Adrenal gland (tissue), 19 donors: ENCODE measurements at places on chromosomes 11 and 22.
A peak's percentile ranks its signal among the peaks of the same experiment; 100 is the strongest.

DNA sequence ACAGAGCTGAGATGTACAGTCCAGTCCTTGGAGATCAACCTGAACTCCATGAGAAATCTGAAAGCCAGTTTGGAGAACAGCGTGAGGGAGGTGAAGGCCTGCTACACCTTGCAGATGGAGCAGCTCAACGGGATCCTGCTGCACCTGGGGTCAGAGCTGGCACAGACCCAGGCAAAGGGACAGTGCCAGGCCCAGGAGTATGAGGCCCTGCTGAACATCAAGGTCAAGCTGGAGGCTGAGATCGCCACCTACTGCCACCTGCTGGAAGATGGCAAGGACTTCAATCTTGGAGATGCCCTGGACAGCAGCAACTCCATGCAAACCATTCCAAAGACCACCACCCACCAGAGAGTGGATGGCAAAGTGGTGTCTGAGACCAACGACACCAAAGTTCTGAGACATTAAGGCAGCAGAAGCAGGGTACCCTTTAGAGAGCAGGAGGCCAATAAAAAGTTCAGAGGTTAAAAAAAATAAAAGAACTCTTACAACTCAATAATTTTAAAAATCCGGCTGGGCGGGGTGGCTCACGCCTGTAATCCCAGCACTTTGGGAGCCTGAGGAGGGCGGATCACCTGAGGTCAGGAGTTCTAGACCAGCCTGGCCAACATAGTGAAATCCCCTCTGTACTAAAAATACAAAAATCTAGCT, 69.9 kb upstream of the RTL6 start:
- DNase-seq = peak; percentile 43

DNA sequence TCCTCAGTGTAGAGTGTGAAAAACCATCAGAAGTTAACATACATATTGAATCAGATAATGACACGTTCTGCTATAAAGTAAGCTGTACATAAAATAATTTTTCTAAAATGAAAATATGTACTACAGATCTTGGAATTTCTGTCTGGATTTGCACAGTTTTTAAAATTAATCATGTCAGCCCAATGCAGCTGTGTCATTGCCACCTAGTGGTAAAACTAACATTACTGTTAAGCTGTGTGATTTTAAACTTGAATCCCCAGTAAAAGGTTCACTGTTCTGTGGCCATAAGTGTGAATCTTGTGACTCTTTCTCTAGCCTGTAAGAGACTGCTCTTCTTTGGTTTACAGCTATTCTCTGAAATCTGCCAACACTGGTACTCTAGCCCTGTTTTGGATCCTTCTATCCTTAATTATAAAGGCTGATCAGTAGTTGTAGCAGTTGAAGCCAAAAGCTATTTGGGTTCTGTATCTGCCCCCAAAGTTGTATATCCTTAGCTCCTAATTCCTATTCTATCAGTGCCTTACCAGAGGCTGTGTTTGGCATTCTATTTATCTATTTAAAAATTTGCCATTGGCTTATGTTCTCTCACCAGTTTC, 4.0 kb downstream of the JRKL start:
- no peak for DNase-seq

- no peak for DNase-seq
Observed at GRCh38 chr11:35318977-35319925, 100.1 kb downstream of the SLC1A2 start.

DNA sequence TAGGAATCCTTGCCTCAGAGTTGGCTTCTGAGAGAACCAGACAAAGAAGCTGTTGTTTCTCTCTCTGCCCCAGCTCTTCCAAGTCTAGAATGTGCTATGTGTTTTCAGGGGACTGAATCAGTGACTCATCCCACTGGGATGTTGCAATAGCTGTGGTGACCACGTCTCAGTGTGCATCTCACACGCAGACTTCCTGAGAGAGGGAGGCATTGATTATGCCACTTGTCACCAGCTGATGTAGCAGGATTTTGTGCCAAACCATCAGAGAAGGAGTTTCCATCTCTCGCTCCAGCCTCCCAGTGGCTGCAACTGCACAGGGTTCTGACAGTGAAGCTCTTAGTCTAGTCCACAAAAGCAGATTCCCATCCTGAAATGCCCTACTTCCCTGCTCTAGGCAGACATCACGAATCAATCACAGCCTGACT, 455.8 kb downstream of the MIAT start:
- peak; percentile 80 for DNase-seq

DNA sequence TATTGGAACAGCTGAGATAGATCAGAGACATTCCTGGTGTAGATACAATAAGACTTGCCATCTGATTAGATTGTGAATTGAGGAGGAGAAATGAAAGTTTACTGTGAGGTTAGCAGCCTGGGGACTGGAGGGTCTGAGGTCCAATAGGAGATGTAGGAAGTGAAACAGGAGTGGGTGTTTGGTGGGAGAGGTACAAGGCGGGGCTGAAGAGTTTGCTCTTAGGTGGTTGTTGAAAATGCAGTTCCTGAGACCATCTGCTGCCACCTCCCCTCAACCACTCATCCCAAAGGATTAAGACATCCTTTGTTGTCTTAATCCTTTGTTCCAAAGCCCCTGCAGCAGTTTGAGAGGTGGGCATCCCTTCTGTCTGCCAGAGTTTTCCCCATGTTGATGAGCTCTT, 14.8 kb downstream of the PIWIL4 start:
- DNase-seq = no peak

GRCh38 chr22:43554694-43555365, 143.0 kb downstream of the MPPED1 start:
- no peak for DNase-seq
